ENCODE measurements at places on chromosomes 2 and 18.

DNA sequence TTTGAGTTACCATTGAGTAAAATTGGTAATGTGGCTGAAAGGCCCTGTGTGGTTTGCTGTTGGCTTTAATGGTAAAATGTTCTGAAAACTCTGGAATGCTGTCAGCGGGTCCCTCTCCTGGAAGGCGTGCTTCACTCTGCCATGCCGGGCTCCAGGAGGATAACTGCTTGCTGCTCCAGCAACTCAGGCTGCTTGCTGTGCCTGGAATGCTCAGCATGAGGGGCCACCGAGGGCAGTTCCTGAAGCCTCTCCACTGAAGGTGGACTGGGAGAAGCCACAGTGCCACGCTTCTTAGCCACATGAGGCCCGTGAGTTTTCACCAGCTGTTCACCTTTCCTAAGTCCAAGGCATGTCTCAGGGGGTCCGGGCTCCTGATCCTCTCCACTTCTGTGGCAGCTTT, 90.4 kb upstream of the FAM110C start:
- DNase-seq: no peak

DNA sequence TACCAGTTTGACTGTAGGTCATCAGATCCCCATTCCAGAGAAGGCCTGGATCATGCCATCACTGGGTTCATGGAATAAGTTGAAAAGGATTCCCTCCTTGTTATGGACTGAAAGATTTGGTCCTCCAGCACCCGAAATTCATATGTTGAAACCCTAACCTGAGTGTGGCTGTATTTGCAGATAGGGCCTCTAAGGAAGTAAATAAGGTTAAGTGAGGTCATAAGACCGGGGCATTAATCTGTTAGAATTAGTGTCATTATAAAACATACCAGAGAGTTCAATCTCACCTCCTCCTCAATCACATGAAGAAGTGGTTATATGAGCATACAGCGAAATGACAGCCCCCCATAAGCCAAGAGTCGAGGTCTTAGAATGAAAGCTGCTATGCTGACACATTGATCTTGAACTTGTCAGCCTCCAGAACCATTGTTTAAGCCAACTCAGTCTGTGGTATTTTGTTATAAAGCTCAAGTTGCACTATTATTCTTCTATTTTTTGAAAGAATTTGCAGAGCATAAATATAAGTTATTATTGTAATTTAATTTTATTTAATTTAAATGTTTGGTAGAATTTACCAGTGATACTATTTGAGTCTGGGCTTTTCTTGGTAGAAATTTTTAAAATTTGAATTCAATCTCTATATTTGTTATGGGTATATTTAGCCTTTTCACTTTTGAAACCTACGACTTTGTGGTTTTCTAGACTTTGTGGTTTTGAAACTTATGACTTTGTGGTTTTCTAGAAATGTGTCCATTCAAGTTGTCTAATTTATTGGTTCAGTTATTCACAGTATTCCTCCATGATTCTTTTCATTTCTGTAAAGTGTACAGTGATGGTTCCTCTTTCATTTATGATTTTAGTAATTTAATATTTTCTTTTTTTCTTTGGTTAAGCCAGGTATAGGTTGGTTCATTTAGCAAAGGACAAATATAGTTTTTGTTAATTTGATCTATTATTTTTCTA, 1206.7 kb upstream of the CDH2 start:
- DNase-seq: peak; percentile 66

DNA sequence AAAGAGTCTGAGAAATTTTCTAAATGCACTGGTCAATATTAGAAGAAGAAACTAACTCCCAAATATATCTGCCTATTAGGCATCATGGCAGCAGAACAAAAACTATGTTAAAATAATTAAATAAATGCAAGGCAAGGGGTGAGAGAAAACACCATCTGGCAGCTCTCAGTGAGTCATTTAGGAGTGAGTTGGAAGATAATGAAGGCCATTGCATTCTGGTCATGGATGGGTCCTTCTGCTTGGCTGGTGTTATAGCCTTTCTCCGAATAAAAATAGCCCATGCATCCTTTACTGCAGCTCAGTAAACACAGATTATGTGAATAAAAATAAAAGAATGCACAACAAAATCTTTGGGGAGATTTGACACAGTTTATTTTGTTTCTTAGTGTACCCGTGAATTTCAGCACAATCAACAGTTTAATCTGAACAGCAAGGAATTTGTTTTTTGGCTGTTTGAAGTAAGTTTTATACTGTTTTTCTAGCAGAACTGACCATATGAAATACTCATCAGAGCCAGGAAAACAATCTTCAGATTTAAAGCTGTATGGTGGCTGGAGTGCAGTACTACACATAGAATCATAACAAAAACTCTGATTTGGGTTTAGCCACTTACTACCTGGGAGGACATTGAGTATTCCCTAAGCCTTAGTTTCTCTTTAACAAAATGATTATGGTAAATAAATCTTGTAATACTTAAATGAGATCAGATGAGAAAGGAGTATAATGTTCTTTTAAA, 225.1 kb upstream of the ITGA4 start:
- peak; percentile 44 for DNase-seq

- DNase-seq: no peak
Measured at GRCh38 chr2:140186313-140186712, 1406.1 kb upstream of the NXPH2 start.
